HEK293T (cell line): ENCODE measurements at places on chromosomes 13 and 19.

GRCh38 chr19:1520203-1520780 is 3.6 kb upstream of the PLK5 start:
- no peak for DNase-seq

DNA sequence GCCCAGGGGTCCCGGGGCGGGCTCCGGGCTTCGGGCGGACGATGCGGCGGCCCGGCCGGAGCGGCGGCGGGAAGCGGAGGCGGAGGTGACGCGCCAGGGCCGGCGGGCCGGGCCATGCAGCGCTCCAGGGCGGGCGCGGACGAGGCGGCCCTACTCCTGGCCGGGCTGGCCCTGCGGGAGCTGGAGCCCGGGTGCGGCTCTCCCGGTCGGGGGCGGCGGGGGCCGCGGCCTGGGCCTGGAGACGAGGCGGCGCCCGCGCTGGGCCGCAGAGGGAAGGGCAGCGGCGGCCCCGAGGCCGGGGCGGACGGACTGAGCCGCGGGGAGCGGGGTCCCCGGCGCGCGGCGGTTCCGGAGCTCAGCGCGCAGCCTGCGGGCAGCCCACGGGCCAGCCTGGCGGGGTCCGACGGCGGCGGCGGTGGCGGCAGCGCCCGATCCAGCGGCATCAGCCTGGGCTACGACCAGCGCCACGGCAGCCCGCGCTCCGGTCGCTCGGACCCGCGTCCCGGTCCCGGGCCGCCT is 362 bp downstream of the WTIP start:
- DNase-seq = peak; percentile 48

- no peak for DNase-seq
Observed at GRCh38 chr13:29710511-29710910, 115.0 kb upstream of the SLC7A1 start.

DNA sequence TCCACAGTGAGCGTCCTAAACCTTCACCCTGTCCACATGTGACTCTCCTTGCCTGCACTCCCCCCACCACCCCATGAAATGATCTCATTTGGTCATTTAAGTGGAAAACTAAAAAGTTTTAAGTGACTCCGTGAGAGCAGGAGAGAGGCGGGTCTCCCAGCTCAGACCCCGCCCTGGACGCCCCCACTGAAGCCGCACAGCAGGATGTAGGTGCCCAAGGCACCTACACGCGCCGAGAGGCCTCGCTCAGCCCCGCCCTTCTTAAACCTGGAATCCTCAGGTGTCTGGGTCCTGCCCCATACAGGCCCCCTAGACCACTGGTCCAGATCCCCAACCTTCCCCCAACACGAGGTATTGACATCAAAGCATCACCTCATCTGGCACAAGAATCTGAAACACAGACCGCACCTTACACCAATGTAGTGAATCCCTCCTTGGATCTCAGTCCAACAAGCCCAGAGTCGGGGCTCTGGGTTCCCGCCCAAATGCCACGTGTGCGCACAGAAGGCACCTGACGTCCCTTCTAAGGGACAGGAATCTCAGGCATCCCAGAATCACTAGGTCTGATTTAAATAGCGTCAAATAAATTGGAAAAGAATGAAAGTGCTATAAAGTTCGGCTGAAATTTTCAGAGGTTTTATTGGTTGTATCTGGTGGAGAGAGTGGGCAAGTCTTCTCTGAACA is 3.5 kb downstream of the IGFL1 start:
- DNase-seq = no peak

DNA sequence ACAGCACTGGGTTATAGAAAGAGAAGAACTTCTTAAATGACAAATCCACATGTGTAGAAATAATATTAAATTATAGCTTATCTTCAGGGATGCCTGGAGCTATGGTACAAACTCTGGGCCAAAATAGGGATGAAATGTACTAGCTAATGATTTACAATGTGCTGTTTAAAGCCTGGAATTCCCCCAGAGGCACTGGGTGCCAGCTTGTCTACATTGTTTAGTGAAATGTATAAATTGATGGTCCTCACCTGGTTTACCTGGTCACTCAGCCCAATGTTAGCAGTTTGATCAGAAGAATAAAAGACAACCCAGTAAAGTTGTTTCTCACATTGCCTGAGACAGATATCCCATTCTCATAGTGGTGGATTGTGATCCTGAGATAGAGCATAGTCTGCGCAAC is 597.2 kb downstream of the DIAPH3 start:
- no peak for DNase-seq

GRCh38 chr19:34428549-34429285 is 536 bp downstream of the UBA2 start:
- DNase-seq = peak; percentile 42

- DNase-seq = no peak
Observed at GRCh38 chr13:109883181-109884180, 97.1 kb upstream of the IRS2 start.

DNA sequence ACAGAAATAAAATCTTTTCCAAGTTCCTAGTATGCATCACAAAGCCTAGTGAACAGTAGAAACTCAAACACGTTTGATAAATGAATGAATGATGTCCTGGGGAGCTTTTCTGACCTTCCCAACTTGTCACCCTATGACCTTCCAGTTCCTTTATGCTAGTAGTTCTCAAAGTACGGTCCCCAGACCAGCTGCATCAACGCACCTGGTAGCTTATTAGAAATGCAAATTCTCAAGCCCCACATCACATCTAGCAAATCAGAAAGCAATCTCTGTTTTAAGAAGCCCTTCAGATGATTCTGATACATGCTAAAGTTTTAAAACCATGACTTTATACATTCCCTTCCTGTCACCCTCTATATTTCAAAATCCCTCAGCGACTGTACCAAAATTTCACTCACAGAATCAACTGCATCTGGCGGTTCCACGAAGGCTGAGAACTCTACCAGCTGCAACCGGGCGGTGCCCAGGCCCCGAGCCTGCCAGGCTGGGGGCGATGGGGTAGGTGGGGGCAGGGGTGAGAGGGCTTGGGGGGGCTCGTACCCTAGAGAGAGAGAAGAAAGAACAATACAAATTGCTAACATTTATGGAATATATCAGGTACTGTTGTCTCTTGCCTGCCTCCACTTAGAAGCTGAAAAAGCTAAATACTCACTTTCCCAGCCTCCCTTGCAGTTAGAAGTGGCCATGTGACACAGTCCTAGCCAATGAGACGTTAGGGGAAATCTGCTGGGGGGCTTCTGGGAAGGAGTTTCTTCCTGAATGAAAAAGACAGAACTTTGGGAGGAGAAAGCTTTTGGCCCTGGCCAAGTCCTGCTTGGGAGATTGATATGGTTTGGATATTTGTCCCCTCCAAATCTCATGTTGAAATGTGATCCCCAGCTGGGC is 13.3 kb downstream of the CD37 start:
- no peak for DNase-seq
